Umbilical cord (tissue), 2 donors: ENCODE measurements at places on chromosomes 1 and 21. TPM values are rescaled to one million over a fixed set of nuclear protein-coding genes. Genes with fewer than 3 reads are reported as not detected.

The YRDC gene
- 3.1 TPM for total RNA-seq

The CCDC181 gene
- 1.2 TPM for total RNA-seq

The DDX59 gene
- 26.2 TPM for total RNA-seq

The LPAR3 gene
- 3.9 TPM for total RNA-seq

The NES gene
- total RNA-seq = 19.0 TPM
